ENCODE measurements at places on chromosomes 5 and 9.
A peak's percentile ranks its signal among the peaks of the same experiment; 100 is the strongest.

GRCh38 chr5:9051779-9052178 lies 494.1 kb downstream of the SEMA5A start:
- no peak for DNase-seq

- DNase-seq, result no peak
These were observed 178.5 kb upstream of the CDH18 start for GRCh38 chr5:20166456-20166855.

DNA sequence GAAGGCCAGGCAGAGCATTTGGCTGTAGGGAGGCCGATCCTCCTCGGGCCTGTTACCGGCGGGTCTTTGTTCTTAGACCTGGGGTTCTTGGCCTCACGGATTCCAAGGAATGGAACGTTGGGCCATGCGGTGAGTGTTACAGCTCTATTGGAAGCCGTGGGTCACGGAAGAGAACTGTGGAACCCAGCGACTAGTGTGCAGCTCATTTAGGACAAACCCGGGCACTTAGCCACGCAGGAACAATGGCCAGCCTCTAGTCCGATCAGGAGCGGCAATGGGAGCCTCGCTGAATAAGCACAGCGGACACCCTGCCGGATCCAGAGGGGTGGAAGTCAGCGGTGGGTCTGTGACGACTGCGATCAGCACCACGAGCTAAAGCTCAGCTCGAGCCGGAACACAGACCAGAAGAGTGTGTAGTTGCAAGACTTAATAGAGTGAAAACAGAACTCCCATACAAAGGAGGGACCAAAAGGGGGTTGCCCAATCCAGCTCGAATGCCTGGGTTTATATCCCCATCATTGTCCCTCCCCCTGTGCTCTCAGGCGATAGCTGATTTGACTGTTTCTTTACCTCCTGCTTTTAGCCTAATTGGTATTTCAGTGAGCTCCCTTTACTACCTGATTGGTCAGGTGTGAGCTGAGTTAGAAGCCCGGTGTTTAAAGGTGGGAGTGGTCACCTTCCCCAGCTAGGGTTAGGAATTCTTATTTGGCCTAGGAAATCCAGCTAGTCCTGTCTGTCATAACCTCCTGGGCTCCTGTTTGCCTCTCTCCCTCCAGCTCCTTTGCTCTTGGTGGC lies 53.7 kb upstream of the RPL26L1 start:
- DNase-seq, result peak; percentile 36

DNA sequence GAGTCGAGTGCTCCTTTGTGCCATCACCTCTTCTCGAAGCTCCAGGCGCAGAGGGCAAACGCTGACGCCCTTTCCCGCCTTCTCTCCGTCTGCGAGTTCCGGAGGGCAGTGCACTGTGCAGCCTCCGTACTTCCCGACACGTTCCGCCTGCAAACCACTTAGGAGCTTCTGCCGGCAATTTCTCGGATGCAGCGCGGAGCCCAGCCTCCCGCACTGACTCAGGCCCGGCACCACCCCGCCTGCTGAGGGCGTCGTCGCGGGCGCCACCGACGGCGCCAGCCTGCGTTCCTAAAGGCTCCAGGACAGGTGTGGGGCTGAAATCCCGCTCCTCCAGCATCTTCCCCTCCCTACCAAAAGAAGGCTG lies 9.3 kb upstream of the TRIM36 start:
- DNase-seq, result no peak

DNA sequence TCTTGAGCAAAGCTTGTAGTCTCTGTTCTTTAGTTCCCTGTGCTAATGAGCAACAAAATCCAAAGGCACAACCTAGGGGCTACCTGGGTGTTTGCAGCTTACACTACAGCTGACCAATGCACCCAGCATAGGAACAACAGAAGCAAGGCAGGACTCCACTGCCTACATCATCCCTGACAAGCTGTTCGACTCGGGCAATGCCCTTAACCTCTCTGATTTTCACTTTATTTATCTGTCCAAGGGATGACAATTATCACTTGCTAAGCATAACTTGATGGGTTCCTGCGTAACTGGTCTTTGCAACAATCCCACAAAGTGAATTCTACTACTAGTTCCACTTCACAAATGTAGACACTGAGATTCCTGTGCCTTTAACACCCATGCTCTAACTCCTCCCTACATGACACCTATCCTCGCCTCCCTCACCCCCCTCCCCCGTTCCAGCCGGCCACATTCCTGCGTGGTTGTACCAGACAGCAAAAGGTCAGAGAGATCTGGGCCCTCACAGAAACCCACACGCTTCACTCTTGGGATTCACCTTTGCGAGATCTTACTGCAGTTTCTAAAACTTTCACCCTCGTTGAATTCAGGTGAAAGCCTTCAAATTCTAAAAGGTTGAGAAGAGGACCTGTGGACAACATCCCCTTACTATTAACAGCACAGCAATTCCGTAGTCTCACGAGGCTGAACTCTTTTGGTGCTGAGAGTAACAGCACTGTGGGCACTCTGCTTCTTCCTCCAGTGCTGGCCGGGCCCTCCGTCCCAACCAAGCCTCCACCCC lies 995 bp downstream of the IPPK start:
- peak; percentile 30 for DNase-seq

DNA sequence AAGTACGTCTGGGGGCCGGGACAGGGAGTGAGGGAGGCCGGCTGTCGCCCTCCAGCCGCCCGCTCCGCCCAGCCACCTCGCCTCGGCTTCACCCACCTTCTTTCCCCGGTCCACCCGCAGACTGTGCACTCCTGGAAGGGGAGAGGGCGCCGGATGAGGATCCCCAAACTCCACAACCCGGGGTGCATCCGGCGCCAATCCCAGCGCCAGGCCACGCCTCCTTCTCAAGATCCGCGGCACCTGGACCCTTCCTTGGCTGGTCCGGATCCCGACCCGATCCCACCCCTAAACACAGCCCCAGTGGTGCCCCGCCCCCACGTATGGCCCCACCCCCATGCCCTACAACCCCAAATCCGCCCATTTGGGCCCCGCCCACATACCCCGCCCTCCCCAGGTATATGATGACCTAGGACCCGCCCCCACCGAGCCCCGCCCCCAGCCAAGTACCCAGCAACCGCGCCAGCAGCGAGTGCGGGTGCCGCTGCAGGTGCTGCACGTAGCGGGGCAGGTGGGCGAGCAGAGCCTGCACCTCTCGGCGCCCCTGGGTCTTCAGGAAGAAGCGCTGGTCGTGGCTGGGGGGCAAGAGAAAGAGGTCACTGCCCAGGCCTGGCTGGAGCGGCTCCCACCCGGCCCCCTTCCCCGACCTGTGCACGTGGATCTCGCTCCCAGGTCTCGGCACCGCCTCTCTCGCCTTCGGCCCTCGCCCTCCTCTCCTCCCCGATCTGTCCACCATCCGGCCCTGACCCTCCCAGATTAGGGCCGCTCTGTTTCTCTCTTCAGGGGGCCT lies 3.2 kb downstream of the PIP5KL1 start:
- no peak for DNase-seq

GRCh38 chr5:137342764-137343163 lies 156.4 kb downstream of the SPOCK1 start:
- DNase-seq, result peak; percentile 30

DNA sequence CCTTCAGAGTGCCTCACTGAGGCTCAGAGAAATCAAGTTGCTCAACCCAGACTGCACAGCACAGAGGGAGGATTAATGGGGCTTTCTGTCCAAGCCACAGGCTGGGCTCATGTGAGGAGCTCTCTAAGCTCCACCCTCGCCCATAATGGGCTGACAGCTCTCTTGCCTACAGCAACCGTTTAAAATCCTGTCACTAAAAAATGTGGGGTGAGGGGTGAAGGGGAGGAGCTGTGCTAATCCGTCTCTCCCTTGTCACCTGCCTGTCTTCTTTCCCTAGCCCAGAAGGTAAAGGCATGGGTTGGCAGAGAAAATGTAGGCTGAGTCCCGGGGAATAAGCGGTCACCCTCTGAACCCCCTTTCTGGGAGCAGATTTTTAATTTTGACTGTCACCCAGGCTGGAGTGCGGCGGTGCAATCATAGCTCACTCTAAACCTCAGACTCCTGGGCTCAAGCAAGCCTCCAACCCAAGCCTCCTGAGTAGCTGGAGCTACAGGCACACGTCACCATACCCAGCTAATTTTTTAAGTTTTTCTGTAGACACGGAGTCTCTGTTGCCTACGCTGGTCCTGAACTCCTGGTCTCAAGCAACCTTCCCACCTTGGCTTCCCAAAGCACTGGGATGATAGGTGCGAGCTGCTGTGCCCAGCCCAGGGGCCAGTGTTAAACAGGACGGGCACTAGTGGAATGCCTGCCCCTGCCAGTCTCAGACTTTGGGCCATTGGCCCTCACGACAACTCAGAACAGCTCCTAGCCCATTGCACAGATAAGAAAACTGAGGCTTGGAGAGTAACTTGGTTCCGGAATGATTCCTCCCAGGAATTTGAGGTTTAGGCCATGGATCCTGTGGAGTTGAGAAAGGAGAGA lies 89.5 kb downstream of the LMX1B start:
- DNase-seq, result no peak

GRCh38 chr9:126367616-126368015 lies 41.0 kb downstream of the MVB12B start:
- no peak for DNase-seq

GRCh38 chr9:73026375-73026774 lies 73.5 kb upstream of the ALDH1A1 start:
- DNase-seq, result no peak

DNA sequence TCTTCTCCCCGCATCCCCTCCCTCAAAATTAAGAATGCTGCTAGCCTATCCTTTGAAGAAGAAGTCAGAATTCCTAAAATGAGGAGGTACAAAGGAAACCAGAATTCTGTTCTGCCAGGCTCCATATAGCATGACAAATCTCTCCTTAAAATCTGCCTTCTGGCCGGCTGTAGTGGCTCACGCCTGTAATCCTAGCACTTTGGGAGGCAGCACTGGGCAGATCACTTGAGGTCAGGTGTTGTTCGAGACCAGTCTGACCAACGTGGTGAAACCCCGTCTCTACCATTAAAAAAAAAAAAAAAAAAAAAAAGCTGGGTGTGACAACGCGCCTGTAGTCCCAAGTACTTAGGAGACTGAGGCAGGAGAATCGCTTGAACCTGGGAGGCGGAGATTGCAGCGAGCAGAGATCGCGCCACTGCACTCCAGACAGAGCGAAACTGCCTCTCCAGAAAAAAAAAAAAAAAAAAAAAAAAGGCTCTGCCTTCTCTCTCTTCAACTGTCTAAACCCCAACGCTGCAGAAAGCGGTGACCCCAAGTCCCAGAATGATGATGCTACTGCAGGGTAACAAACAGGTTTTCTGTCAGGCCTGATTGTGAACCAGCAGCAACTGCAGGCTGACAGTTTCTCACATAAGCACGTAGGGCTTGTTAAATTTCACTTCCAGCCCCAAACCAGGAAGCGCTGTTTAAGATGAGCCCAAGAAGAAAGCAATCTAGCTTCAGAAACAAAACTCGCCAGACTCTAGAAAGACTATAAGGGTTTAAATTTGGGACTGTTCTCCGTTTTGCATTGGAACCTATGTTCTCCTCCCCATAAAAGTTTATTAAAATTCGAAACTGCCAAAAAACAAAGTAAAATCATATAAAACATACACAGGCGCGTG lies 963 bp upstream of the CAST start:
- peak; percentile 49 for DNase-seq

DNA sequence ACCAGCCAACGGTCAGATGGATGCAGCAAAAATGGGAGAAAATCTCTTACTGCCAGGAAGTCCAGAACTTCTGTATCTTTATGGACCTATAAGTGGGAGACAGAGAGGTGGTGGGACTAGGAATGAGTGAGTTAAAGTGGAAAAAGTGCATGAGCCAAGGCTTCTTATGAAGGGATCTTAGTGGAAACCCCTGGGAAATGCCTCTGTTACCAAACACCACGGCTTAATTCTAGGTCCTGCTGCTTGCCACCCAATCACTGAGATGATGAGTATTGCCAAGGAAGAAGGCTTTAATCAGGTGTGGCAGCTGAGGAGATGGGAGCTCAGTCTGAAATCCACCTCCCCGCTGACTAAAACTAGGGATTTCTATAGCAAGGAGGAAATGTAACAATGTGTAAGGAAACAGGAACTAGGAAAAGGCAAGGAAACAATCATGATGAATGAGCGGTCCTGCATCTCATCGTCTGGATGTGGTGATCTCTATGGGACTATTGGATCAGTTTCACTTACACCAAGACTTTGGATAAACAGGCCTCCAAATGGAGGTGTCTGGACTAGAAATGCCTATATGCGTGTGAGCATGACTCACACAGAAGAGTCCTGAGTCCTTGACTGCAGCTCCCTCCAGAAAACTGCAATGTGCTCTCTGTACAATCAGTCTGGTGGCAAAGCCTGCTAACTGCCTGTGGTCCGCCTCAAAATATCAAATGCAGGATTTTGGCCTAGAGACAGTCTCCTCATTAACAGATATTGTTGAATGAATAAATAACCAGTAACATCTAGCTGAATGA lies 98.2 kb upstream of the PRR16 start:
- peak; percentile 41 for DNase-seq

Data from fibroblast of skin of right quadriceps (primary cell).